CD14-positive monocyte (primary cell): ENCODE measurements at places on chromosomes 4 and X.

GRCh38 chr4:3257556-3258482 is 8.9 kb downstream of the MSANTD1 start:
- DNase-seq: no peak

DNA sequence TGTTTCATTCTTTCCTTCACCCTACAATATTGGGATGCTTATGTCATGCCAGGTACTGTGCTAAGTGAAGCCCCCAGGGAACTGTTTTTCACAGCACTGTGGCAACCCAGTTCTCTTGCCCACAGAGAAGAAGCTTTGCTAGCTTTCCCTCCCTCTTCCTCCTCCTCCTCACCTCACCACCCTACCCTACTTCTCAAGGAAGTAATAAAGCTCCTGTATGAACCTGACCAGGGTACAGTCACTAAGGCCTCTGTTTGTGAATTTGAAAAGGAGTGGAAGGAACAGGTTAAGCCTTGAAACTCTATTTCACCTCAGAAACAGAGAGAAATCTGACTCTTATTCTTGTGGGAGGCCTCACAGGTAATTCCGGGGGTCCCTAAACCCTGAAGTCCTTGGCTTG is 219.4 kb upstream of the RADX start:
- no peak for DNase-seq

DNA sequence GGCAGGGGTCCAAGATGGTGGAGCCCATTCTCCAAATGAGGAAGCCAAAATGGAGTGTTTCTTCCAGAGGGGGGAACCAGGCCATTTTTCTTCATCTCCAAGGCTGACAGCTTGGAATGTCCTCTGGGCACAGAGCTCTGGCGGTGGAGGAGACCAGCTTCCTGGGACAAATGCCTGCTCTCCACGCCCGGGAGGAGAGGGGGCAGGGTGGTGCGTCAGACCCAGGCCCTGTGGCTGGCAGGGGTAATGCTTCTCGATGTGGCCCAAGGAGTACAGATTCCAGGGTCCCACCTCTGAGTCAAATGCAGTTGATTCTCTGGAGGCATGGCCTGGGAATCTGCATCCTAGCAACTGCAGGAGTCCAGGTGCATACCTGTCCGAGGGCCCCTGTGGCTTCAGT is 44.6 kb upstream of the ADRA2C start:
- no peak for DNase-seq

DNA sequence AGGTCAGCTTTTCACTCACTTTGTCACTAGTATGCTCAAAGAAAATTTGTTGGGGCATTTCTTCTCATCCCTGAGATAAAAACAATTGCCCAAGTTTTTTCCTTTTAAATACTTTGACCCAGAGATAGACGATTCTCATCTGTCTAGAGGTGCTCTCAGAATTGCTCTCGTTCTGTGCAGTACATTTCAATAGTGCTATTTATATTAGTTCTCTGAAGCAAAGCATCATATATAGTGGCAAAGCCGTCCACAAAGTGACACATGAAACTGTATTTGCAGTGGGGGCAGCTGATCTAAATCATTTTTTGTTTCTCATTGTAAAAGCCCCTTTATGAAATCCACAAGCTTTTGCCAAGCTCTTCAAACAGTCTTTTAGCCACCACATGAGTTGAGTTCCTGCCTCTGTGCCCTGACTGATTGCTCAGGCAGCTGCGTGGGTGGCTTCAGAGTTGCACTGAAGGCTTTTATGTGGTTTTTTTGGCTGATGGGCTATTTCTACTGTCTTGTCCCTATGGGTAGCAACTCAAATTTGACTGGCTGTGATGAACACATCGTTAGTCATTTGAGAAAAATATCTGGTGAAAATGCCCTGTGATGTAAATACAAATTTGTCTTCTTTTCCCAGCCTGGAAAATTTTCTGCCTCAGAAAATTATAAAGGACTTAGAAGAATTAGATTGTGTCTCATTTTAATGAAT is 119.1 kb upstream of the OTUD4 start:
- DNase-seq: no peak

GRCh38 chrX:9829308-9830267 is 43.4 kb downstream of the SHROOM2 start:
- DNase-seq: no peak

DNA sequence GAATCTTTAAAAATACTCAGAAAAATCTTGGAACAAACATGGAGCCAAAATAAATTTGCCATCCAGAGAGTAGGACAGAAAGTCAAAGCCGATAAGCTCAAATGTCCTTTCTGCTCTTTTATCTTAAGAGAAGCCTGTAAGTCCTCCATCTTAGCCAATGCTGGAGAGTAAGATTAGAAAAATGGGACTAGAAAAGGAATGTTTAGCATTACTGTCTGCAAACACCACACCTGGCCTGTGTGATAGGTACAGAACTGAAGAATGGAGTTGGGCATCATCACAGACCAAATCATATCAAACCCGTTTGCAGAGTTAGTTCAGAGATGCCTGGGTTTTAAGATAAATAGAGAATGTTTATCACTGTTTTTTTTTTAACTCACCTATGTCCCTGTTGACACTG is 10.5 kb upstream of the SLC39A8 start:
- DNase-seq: no peak

- peak; percentile 67 for DNase-seq
These were observed 167.3 kb downstream of the SLIT2 start for GRCh38 chr4:20418861-20419451.

DNA sequence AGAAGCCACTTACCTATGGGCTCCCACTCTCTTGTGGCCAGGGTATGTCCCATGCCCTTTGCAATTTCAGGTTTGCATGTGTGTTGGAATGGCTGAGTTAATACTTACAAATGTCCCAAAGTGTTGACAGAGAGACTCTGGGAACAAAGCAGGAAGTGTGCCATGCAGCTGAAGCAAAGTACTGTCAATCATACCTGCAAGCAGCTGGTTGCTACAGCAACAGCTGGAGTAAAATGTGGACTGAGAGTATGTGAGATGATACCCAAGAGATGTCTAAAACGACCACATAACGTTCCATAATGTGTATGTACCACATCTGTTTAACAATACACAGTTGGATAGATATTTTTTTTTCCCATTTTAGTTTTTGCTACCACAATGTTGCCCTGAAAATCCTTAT is 82.8 kb upstream of the CAMK2D start:
- DNase-seq: no peak

DNA sequence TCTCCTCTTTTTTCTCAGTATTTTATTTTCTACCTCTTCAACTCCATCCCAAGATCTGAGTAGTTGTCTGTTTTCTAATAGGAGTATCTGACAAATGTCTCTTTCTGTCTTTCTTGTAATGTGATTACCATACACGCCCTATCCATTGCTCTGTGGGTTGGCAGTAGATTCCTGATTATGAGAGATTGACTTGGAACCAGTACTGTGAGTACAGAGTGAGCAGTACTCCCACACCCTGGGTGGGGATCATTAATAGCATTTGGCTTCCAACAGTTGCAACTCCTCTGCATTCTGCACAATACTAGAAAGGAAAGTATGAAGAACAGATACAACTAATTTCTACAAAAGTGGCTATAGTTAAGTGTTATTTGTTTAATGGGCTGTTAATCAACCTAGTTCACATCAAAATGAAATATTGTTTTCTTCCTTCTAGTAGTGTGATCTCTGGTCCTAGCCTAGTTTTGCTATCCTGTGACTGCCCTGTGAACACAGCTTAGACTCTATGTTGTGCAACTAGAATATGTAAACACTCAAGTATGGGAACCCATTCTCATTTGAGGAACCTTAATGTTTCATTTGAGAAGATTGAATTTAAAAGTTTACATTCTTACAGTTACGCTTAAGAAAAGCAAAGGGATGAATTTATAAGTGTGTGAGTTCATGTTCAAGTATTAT is 112.9 kb downstream of the PTPN13 start:
- DNase-seq: no peak
